T-helper 2 cell treated with Interferon-gamma antibody and Interleukin-4, amounts not matched to agents 100 ng/mL and 5 ng/mL, for 36 hours (primary cell): ENCODE measurements at places on chromosomes 1 and 21. TPM values are rescaled to one million over a fixed set of nuclear protein-coding genes. Genes with fewer than 3 reads are reported as not detected.

REN gene
- not detected in 2 replicates for total RNA-seq

FOXO6 gene
- not detected in 2 replicates for total RNA-seq

CITED4 gene
- total RNA-seq = 8.5 and 9.5 TPM in 2 replicates

NIBAN1 gene
- total RNA-seq = 57.4 and 60.3 TPM in 2 replicates

ANGPTL3 gene
- not detected in 2 replicates for total RNA-seq

KCND3 gene
- total RNA-seq = not detected in 2 replicates

RAB3B gene
- 0.05 TPM in 2 replicates for total RNA-seq

STMN1 gene
- 527 and 531 TPM in 2 replicates for total RNA-seq

HSPB7 gene
- total RNA-seq = not detected in 2 replicates

PEX19 gene
- total RNA-seq = 43.9 and 46.4 TPM in 2 replicates

USH2A gene
- not detected in 2 replicates for total RNA-seq

BRINP3 gene
- not detected in 2 replicates for total RNA-seq

APOBEC4 gene
- not detected in 2 replicates for total RNA-seq
